ENCODE measurements at places on chromosomes 2 and 18.

DNA sequence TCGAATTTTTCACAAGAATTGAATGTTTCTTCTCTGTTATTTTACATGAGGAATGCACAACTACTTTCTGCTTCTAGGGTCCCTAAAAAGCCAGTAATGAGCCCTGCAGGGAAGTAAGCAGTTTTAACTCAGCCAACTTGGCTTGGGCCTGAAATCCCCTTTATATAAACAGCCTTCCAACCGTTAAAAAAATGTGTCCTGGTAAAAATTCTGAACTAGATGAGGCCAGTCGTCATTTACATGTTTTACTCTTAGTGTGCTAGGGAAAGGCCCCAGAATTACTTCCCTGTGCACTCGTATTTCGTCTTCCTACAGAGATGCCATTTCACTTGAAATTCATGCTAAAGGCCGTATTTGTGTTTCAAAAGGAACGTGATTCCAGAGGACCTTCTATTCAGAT is 42.4 kb upstream of the RPE start:
- DNase-seq = no peak

DNA sequence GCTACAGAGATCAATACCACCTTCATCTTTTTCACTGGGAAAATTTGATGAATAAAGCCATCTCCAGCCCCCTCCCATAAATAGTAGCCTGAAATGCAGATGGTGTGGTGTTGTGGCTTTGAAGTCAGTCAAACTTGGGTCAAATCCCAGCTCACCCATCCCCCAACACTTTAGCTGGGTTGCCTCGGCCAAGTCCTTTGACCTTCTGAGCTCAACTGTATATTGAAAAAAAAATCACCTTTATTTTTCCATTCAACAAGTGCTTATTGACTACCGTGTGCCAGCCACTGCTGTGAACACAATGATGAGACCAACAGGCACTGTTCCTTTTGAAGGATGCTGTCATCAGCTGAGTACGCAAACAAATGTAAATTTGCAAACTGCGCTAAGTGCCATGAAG is 35.1 kb upstream of the NTSR2 start:
- DNase-seq = no peak

DNA sequence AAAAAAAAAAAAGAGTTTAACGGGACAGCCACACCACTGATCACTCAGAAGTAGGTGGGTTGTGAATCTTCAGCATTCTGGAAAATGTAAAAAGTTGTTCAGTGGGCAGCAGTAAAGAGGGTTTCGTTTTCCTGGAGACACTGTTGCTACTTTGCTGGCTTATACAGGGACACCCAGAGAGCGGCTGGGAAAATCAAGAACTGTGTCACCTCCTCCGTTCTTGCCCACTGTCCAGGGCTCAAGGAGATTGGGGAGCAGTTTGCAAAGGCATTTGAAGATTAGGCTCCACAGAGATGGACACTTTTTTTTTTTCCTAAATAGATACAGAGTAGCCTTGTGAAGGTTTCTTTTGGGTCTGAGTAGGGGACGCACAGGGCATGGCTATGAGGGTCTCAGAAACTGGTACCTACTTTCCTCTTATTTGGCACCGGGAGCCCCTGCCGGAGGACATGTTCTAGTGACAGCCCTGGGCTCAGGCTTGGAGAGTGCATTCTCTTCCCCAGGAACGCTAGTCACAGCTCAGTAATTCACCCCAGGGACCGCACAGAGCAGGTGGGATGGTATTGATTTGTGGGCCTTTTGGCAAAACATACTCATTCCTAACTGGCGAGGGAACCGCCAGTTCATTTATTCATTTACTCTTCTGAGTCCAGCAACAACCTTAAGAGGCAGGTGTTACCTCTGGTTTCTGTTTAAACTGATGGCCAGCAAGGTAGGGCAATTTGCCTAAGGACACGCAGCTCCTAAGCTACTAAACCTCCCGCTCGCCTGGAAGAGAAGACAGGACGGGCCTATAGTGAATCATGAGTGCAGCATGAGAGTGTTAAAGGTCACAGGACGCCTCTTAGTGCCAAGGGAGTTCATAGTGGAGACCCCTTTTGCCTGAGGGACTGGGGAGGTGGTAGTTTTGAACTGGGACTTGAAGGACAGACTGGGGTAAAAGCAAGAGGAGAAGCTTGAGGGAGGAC is 53.1 kb downstream of the HPCAL1 start:
- no peak for DNase-seq

DNA sequence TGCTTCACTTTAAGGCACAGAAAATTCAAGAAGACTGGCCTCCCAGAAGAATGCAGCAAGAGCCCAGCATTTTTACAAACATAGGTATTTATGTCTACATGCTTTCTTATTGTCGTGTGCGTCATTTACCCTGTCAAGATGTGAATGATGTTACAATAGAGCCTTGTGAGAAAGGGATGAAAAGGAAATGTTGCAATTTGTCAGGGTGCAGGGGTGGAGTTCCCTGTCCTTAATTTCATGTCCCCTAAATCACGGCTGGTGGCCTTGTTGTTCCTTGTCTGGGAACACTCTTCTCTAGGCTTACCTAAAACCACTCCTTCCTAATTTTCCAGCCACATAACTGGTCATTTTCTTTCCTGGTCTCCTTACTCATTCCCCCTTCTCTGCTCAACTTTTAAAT is 194.2 kb downstream of the TXNL1 start:
- DNase-seq = no peak

- DNase-seq = no peak
Observed at GRCh38 chr18:48864876-48865275, 85.9 kb downstream of the SMAD7 start.

GRCh38 chr2:157839162-157839801 is 36.8 kb downstream of the ACVR1 start:
- DNase-seq = no peak

DNA sequence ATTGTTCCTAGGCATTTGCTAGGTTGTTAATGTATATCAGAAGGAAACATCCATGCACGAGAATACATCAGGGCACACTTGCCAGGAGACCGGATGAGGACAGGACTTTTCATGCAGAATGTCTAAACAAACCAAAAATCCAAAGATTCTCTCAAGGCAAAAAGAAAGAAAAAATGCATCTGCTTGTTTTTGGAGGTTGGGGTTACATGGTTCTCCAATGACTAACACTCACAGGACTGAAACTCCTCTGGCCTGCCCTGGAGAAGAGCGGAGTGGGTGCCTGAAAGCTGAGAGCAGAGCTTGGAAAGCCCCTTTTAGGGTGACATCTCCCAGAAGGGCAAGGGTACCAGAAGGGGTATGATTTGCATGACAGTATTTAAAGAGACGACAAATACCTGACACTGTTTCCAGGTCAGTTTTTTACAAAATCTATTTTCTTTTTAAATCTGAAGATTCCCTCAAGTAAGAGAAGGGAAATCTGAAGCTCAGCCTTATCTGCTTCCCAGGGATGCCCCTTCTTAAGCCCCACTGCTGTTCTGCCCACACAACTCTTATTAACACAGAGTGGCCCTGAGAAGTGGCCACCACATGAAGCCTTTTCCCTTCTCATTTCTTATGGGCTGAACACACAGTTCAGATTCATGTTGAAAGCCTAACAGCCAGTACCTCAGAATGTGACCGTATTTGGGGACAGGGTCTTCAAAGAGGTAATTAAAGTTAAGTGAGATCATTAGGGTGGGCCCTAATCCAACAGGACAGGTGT is 216.4 kb downstream of the STK39 start:
- no peak for DNase-seq

GRCh38 chr2:241924069-241924908 is 54.8 kb downstream of the RTP5 start:
- DNase-seq = no peak

Data from activated CD8-positive, alpha-beta memory T cell treated with anti-CD3 and anti-CD28 coated beads for 1 hour (primary cell).